T-cell (primary cell): ENCODE measurements at places on chromosomes 4 and X.
A peak's percentile ranks its signal among the peaks of the same experiment; 100 is the strongest.

- no peaks in the 10 kb centered on the region for H3K36me3 ChIP-seq
- H3K27ac ChIP-seq: no peak overlapping the region
- no peaks in the 10 kb centered on the region for H3K27me3 ChIP-seq
These were observed 219.1 kb downstream of the MID1 start for GRCh38 chrX:10401239-10401638.

- H3K27me3 ChIP-seq: no peaks in the 10 kb centered on the region
- no peak for DNase-seq
- H3K4me3 ChIP-seq: no peak overlapping the region
- H3K36me3 ChIP-seq: no peaks in the 10 kb centered on the region
- peaks cover 11% of the 10 kb centered on the region for H3K4me1 ChIP-seq
These were observed 1.5 kb downstream of the ETFDH start for GRCh38 chr4:158673633-158674032.

GRCh38 chr4:109966891-109967481 is 54.3 kb downstream of the EGF start:
- H3K36me3 ChIP-seq: no peaks in the 10 kb centered on the region
- H3K27me3 ChIP-seq: no peaks in the 10 kb centered on the region

DNA sequence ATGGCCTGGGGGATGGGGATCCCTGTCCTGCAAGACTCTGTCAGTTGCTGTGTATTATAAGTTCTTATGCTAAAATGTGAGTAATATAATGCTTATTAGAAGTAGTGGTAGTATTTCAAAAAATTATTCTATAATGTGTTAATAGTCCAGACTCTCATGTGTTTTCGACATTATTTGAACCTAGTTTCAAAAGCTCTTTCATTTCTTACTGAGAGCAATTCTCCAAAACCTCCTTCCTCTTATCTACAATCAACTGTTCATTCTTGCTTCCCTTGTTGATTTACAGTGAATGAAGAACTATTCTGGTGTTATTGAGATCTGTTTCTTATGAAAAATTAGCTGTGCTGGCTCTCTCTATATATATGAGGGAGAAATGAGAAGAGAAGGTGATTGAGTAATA is 32.9 kb upstream of the PTPN13 start:
- peaks cover 3% of the 10 kb centered on the region for H3K27me3 ChIP-seq
- H3K4me1 ChIP-seq: no peaks in the 10 kb centered on the region
- H3K36me3 ChIP-seq: no peaks in the 10 kb centered on the region

GRCh38 chr4:33722254-33722653 is 2522.1 kb downstream of the ARAP2 start:
- no peaks in the 10 kb centered on the region for H3K36me3 ChIP-seq
- H3K27ac ChIP-seq: no peak overlapping the region
- H3K27me3 ChIP-seq: no peaks in the 10 kb centered on the region
- no peaks in the 10 kb centered on the region for H3K4me1 ChIP-seq

GRCh38 chrX:10379878-10380277 is 223.1 kb downstream of the CLCN4 start:
- no peaks in the 10 kb centered on the region for H3K36me3 ChIP-seq
- H3K4me3 ChIP-seq: no peak overlapping the region
- H3K4me1 ChIP-seq: no peaks in the 10 kb centered on the region
- H3K27ac ChIP-seq: no peak overlapping the region
- no peak for DNase-seq

DNA sequence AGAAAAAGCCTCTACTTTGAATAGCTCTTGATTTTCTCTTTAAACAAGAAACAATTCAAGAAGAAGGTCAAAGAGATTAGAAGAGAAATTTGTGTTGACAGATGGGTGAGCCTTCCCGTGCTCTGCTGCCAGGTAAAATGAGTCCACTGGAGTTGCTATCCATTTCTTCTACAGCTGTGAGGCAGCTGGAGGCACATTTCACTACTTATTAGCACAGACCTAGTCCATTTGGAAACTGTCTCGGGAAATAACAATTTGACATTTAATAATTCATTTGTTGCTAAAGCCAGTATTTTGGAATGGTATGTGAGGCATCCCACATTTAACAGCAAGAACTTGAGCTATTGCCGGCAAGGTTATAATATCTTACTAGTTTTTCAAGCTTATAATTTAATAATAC is 396.8 kb upstream of the GRIA3 start:
- no peak overlapping the region for H3K4me3 ChIP-seq
- H3K27ac ChIP-seq: no peak overlapping the region
- no peaks in the 10 kb centered on the region for H3K27me3 ChIP-seq
- no peak for DNase-seq
- no peaks in the 10 kb centered on the region for H3K4me1 ChIP-seq

DNA sequence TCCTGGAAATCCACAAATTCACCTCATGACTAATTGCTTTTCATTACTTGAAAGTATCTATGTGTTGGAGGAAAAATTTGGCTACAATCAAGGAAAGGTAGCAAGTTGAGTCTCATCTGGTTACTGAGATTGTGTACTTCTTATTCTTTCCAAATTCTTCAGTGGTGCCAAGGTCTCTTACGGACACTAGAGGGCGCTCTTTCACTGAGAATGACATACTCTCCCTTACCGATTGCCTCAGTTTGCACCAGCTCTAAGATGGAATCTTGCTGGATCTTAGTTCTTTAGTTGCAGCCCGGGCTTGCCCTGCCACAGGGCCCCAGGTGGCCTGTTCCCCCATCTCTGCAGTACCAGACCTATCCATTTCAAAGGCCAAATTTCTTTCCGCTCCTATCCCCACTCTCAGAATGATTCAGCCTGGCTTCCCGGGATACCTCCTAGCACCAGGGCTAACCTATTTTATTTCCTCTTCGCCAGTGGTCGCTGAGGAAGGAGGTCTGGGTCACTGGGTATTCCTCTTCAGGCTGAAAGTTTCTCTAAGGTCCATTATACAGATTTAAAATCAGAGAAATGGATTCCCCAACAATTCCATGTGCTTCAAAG is 24.6 kb upstream of the GPR50 start:
- H3K27me3 ChIP-seq: peaks cover 4% of the 10 kb centered on the region
- no peaks in the 10 kb centered on the region for H3K36me3 ChIP-seq
- no peaks in the 10 kb centered on the region for H3K4me1 ChIP-seq
- no peak overlapping the region for H3K27ac ChIP-seq
- no peak overlapping the region for H3K4me3 ChIP-seq

GRCh38 chrX:42783451-42783850 is 5.5 kb upstream of the PPP1R2C start:
- no peak for DNase-seq
- H3K4me3 ChIP-seq: no peak overlapping the region
- no peaks in the 10 kb centered on the region for H3K36me3 ChIP-seq
- no peaks in the 10 kb centered on the region for H3K27me3 ChIP-seq
- H3K27ac ChIP-seq: no peak overlapping the region

- peaks cover 2% of the 10 kb centered on the region for H3K4me1 ChIP-seq
- no peaks in the 10 kb centered on the region for H3K27me3 ChIP-seq
- H3K27ac ChIP-seq: no peak overlapping the region
- no peaks in the 10 kb centered on the region for H3K36me3 ChIP-seq
- DNase-seq: no peak
- no peak overlapping the region for H3K4me3 ChIP-seq
These were observed 109.4 kb upstream of the FAM9C start for GRCh38 chrX:13153796-13154195.

GRCh38 chrX:2756548-2756947 is 4.7 kb downstream of the XG start:
- H3K27ac ChIP-seq: no peak overlapping the region
- no peak overlapping the region for H3K4me3 ChIP-seq
- no peaks in the 10 kb centered on the region for H3K36me3 ChIP-seq
- no peak for DNase-seq
- H3K27me3 ChIP-seq: peaks cover 9% of the 10 kb centered on the region
- H3K4me1 ChIP-seq: no peaks in the 10 kb centered on the region

DNA sequence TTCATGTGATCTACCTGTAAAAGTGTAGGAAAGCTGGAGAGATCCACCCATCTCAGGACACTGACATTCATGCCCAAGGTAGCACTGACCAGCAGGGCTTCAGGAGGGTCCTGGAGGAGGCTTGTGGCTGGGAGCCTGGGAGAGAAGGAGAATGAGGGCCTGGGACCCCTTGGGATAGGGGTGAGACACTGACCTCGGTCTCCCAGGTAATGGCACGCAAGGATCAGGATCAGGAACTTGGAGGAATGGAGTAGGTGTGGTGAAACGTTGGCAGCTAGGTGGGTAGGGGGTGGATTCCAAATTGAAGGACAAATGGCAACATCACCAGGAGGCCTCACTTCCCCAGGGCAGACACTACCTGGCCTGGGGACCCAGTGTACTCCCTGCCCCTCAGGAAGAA is 12.4 kb upstream of the RGS12 start:
- H3K36me3 ChIP-seq: no peaks in the 10 kb centered on the region
- H3K27ac ChIP-seq: no peak overlapping the region
- H3K4me3 ChIP-seq: no peak overlapping the region
- DNase-seq: no peak
- no peaks in the 10 kb centered on the region for H3K4me1 ChIP-seq

- H3K36me3 ChIP-seq: no peaks in the 10 kb centered on the region
- no peaks in the 10 kb centered on the region for H3K27me3 ChIP-seq
- H3K4me3 ChIP-seq: no peak overlapping the region
- H3K4me1 ChIP-seq: no peaks in the 10 kb centered on the region
These were observed 7.0 kb downstream of the ACOT9 start for GRCh38 chrX:23736030-23736429.

- H3K36me3 ChIP-seq: no peaks in the 10 kb centered on the region
- no peak overlapping the region for H3K4me3 ChIP-seq
- H3K27ac ChIP-seq: no peak overlapping the region
- H3K27me3 ChIP-seq: no peaks in the 10 kb centered on the region
These were observed 38.9 kb upstream of the SULT1B1 start for GRCh38 chr4:69799337-69799736.

DNA sequence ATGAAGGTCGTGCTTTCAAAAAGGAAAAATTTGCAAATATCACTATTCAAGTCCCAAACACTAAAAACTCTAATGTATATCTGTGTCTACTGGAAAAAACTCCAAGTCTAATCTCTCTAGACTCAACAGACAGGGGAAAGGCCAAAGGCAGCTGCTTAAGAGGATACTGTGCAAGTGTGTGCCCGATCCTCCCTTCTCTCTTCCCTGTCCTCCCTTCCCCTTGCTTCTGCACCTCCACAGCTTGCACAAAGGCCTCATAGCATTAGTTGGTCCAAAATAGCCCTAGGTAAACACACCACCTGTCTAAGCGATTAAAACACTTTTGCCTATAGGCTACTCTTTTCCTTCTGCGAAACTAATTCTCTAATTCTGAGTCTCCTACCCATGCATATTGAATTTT is 10.6 kb downstream of the C4orf54 start:
- DNase-seq: no peak
- H3K4me1 ChIP-seq: no peaks in the 10 kb centered on the region
- H3K27ac ChIP-seq: no peak overlapping the region
- H3K36me3 ChIP-seq: no peaks in the 10 kb centered on the region
- peaks cover 2% of the 10 kb centered on the region for H3K27me3 ChIP-seq
- H3K4me3 ChIP-seq: no peak overlapping the region

GRCh38 chrX:25544641-25545040 is 528.9 kb upstream of the ARX start:
- no peak overlapping the region for H3K4me3 ChIP-seq
- DNase-seq: no peak
- no peaks in the 10 kb centered on the region for H3K27me3 ChIP-seq
- no peak overlapping the region for H3K27ac ChIP-seq

GRCh38 chrX:137427816-137428215 is 138.1 kb upstream of the ZIC3 start:
- no peak overlapping the region for H3K27ac ChIP-seq
- peaks cover 52% of the 10 kb centered on the region for H3K27me3 ChIP-seq
- no peak for DNase-seq
- no peaks in the 10 kb centered on the region for H3K36me3 ChIP-seq
- peak overlapping the region; percentile 82 for H3K4me3 ChIP-seq
- H3K4me1 ChIP-seq: peaks cover 24% of the 10 kb centered on the region

- H3K36me3 ChIP-seq: no peaks in the 10 kb centered on the region
- no peaks in the 10 kb centered on the region for H3K4me1 ChIP-seq
- H3K27me3 ChIP-seq: no peaks in the 10 kb centered on the region
- H3K4me3 ChIP-seq: no peak overlapping the region
- DNase-seq: no peak
These were observed 16.0 kb upstream of the PAPSS1 start for GRCh38 chr4:107736037-107736436.

- H3K4me1 ChIP-seq: no peaks in the 10 kb centered on the region
- no peaks in the 10 kb centered on the region for H3K36me3 ChIP-seq
- H3K4me3 ChIP-seq: no peak overlapping the region
- no peaks in the 10 kb centered on the region for H3K27me3 ChIP-seq
These were observed 346.7 kb upstream of the SLIT2 start for GRCh38 chr4:19905024-19905423.

DNA sequence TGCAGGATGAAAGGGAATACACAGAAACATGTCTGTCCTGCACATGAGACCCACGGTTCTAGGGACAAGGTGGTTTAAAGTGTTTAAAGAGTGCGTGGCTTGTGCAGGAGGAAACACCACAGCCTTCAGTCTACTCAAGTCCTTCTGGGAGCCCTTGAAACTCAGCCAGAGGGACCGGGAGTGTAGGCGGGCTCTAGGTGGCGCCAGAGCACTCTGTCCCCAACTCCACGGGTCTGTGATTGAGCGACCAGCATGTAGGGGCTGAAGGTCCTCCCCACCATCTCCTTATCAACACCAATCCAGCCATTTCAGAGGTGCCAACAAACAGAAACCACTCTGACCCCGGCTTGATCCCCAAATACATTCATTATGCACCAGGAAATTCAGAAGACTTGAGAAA is 82.0 kb upstream of the CLDN34 start:
- H3K27ac ChIP-seq: no peak overlapping the region
- peaks cover 3% of the 10 kb centered on the region for H3K4me1 ChIP-seq
- H3K4me3 ChIP-seq: no peak overlapping the region

DNA sequence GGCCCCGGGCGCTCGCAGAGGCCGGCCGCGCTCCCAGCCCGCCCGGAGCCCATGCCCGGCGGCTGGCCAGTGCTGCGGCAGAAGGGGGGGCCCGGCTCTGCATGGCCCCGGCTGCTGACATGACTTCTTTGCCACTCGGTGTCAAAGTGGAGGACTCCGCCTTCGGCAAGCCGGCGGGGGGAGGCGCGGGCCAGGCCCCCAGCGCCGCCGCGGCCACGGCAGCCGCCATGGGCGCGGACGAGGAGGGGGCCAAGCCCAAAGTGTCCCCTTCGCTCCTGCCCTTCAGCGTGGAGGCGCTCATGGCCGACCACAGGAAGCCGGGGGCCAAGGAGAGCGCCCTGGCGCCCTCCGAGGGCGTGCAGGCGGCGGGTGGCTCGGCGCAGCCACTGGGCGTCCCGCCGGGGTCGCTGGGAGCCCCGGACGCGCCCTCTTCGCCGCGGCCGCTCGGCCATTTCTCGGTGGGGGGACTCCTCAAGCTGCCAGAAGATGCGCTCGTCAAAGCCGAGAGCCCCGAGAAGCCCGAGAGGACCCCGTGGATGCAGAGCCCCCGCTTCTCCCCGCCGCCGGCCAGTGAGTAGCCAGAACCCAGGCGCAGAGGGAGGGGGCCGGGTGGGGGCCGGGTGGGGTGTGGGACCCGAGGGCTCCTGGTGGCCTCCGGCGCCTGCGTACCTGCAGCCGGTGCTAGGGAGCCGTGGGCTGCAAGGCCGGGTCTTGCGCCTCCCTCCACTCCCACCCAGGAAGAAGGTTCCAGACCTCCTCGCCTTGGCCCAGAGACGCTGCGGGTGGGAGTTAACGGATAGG is 534 bp downstream of the MSX1 start:
- H3K36me3 ChIP-seq: no peaks in the 10 kb centered on the region
- H3K27me3 ChIP-seq: peaks cover 86% of the 10 kb centered on the region
- peak overlapping the region; percentile 89 for H3K4me3 ChIP-seq
- no peak for DNase-seq

- H3K36me3 ChIP-seq: no peaks in the 10 kb centered on the region
- no peaks in the 10 kb centered on the region for H3K4me1 ChIP-seq
- no peak for DNase-seq
- H3K27me3 ChIP-seq: no peaks in the 10 kb centered on the region
- H3K27ac ChIP-seq: no peak overlapping the region
- no peak overlapping the region for H3K4me3 ChIP-seq
These were observed 78.3 kb upstream of the RASGEF1B start for GRCh38 chr4:81549984-81550383.

- H3K27ac ChIP-seq: no peak overlapping the region
- no peaks in the 10 kb centered on the region for H3K27me3 ChIP-seq
- peaks cover 13% of the 10 kb centered on the region for H3K36me3 ChIP-seq
- no peaks in the 10 kb centered on the region for H3K4me1 ChIP-seq
- no peak overlapping the region for H3K4me3 ChIP-seq
These were observed 28.2 kb downstream of the ACOX3 start for GRCh38 chr4:8412288-8412687.
